Activated CD4-positive, alpha-beta memory T cell treated with anti-CD3 and anti-CD28 coated beads for 36 hours (primary cell): ENCODE measurements at places on chromosomes 2 and 18. TPM values are rescaled to one million over a fixed set of nuclear protein-coding genes. Genes with fewer than 3 reads are reported as not detected.

The CASP10 gene
- 15.9 TPM for total RNA-seq

The AKAIN1 gene
- not detected for total RNA-seq

The CNTNAP5 gene
- not detected for total RNA-seq

The CHST10 gene
- total RNA-seq: 3.6 TPM

The PCARE gene
- not detected for total RNA-seq

The FMNL2 gene
- 2.2 TPM for total RNA-seq

The VAMP5 gene
- total RNA-seq: 51.9 TPM

DNA sequence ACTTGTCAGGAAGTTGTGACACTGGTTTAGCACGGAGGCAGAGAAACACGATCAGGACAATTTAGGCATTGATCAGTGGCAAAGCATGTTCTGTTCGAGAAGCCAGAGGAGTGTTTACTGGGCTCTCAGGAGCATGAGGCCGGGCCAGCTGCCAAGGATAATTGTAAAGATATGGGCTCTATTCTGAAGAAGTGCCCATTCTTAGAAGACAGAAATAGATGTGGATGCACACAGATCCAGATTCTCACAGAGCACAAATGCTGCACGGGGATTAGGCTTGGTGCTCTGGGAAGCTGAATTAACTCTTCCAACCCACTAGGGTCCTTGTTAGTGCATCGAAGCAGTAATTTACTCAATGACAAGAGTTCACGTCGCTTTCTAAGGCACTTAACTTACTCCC is 16.2 kb downstream of the AFF3 start:
- H3K36me3 ChIP-seq: no peaks in the 10 kb centered on the region
- H3K27me3 ChIP-seq: peaks cover under 1% of the 10 kb centered on the region
- no peak overlapping the region for H3K4me3 ChIP-seq
- peaks cover 6% of the 10 kb centered on the region for H3K4me1 ChIP-seq
- H3K27ac ChIP-seq: no peak overlapping the region
- no peak for DNase-seq

DNA sequence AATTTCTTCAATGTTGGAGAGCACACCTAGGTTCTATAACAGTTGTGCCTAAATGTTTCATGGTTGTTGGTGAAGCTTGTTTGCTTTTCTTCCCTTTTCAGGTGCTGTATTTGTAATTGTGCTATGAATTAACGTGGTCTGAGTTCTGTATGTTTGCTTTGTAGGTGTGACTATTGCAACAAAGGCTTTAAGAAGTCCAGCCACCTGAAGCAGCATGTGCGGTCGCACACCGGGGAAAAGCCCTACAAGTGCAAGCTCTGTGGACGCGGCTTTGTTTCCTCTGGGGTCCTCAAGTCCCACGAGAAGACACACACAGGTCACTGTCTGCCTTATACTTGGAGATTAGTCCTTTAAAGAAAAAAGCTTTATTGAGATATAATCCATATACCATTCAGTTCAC is 91.2 kb downstream of the ZNF236 start:
- H3K36me3 ChIP-seq: peaks cover 45% of the 10 kb centered on the region
- DNase-seq: no peak
- H3K27me3 ChIP-seq: no peaks in the 10 kb centered on the region
- no peaks in the 10 kb centered on the region for H3K4me1 ChIP-seq

DNA sequence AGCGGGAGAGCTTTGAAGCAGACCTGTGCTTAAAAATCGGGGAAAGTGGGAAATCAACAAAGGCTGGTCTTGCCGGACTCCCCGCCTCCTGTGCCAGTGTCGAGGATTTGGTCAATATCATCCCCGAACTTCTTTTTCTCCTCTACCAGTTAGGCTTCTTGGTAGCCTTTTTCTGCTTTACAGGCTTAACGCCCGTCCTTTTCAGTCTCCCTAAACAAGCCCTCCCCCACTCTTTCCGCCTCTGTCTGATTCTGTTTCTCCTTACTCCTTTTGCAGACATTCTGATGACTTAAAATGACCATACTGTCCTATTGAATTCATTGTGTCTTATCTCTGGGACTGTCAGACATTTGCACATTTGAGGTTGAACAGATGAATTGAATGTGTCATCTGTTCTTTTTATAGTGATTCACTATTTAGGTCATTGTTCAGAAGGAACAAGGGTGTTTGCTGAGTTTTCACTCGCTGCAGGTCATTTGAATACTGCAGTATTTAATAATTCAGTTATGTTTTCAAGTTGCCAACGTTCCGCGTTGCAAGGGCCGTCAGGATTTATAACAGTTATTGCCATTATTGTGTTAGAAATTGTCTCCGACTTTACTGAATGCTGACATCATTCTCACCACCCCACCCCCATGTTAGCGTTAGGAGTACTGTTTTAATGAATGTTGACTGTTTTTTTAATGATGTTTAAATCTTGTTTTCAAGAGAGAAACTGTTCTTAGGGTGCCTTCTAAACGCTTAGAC is 1.1 kb downstream of the ITGAV start:
- H3K27ac ChIP-seq: peak overlapping the region; percentile 39
- DNase-seq: peak; percentile 29
- H3K27me3 ChIP-seq: no peaks in the 10 kb centered on the region
- no peaks in the 10 kb centered on the region for H3K36me3 ChIP-seq
- H3K4me1 ChIP-seq: peaks cover 37% of the 10 kb centered on the region
- H3K4me3 ChIP-seq: peak overlapping the region; percentile 76

GRCh38 chr2:73901143-73901542 is 8.3 kb downstream of the ACTG2 start:
- no peak overlapping the region for H3K4me3 ChIP-seq
- peaks cover 7% of the 10 kb centered on the region for H3K4me1 ChIP-seq
- DNase-seq: no peak
- H3K27ac ChIP-seq: no peak overlapping the region
- no peaks in the 10 kb centered on the region for H3K36me3 ChIP-seq

DNA sequence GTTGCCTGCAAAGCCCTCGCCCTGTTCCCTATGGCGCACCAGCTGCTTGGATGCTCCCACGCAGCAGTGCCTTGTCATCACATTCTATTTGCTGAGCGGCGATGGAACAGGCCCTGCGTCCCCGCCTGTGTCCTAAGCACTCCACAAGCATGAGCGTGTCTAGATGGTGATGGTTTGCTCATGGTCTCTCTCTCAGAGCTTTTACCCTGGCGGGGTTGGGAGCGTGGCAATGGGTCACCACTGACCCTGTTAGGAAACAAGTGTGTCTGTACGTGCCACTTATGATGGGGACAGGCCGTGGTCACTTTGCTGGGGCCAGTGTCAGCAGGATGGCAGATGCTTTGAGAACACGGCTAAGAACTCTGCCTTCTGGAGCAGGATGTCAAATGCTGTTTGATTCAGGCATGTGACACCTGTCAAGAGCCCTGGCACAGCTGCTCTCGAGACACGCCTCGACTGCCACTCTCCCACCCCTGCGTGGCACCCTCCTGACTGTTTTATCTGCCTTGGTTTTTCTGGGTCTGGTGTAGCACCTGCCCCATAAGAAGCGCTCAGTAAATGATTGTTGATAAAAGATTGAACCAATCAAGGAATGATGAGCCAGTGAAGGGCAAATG is 44.2 kb downstream of the RRM2 start:
- H3K36me3 ChIP-seq: peaks cover 9% of the 10 kb centered on the region
- H3K4me3 ChIP-seq: no peak overlapping the region
- H3K27me3 ChIP-seq: no peaks in the 10 kb centered on the region

DNA sequence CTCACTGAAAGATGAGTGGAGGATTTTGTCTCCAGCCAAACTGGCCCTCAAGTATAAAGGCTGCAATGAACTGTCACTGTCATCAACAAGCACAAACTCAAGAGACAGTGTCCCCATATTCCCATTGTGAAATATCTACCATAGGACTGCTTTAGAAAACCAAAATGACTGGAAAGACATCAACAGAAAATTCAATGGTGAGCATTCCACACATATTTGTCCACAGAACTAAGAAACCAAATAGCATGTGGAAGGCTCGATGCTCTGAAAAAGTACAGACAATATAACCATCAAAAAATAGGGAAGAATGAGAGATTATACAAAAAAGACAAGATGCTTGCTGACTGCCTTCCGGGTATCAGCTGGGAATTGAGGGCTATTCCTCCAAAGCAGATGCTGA is 37.6 kb downstream of the TGFBRAP1 start:
- H3K4me3 ChIP-seq: no peak overlapping the region
- peaks cover 1% of the 10 kb centered on the region for H3K4me1 ChIP-seq
- H3K27me3 ChIP-seq: no peaks in the 10 kb centered on the region

DNA sequence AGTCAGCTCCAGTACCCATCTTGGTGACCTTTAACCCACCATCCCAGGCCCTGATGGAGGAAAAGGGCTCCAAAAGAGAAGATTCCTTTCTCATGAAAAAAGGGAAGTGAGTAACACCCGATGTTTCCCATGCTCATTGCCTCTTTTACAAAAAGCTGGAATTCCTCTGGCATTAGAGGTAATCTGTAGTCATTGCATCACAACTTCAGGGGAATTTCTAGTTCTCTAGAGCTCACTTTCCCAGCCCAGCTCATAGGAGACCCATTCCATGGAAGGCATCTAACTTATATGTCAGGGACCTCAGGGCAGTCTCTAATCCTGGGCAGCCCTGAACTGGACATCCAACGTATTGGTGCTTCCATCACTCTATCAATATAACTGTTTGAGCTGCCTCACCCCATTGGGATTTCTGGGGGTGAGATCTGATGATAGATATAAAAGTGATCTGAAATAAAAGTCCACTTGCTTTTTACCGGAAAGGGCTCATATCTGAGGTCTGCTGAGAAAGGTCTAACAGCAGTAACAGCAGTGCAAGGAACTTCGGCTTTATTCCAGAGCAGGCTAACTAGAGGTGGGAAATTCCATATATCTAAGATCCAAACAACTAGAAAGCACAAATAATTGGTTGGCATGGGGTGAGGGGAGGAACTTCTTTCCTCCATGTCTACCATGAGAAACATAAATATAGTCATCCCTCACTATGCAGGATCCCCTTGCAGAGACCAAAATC is 106.1 kb downstream of the ETAA1 start:
- no peaks in the 10 kb centered on the region for H3K4me1 ChIP-seq
- H3K4me3 ChIP-seq: no peak overlapping the region

- H3K4me3 ChIP-seq: no peak overlapping the region
- H3K36me3 ChIP-seq: no peaks in the 10 kb centered on the region
- H3K27me3 ChIP-seq: peaks cover 3% of the 10 kb centered on the region
- no peaks in the 10 kb centered on the region for H3K4me1 ChIP-seq
Measured at GRCh38 chr2:128416806-128417205, 98.1 kb upstream of the HS6ST1 start.

DNA sequence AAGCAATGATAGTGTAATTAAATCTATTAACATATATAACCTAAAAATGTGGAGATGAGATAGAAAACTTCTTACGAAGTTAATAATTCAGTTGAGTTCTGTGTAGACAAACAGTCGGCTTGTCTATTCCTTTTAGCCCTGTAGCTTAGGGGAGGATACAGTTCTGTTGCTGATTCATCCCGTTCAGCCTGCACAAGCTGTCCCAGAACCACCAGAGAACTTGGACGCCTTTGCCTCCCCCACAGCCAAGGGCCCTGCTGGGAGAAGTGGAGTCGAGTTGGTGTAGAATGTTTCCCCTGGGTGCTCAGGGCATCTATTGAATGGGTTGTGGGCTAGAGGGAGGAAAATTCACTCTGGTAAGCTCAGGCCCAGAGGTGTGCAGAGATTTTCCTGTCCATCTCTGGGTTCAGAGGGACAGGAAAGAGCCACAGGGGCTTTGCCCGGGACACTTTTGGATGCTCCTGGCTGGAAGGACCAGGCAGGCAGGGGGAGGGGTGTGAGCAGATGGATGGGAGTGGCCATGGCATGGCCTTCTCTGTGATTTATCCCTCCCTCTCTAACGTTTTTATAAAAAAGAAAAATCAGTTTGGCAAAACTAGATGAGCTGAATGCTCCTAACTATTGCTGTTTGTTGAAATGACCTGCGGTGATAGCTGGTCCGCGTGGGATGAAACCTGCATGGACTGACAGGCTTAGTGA is 42.8 kb upstream of the GALR1 start:
- H3K27ac ChIP-seq: no peak overlapping the region
- no peaks in the 10 kb centered on the region for H3K27me3 ChIP-seq
- peaks cover 31% of the 10 kb centered on the region for H3K4me1 ChIP-seq
- H3K4me3 ChIP-seq: no peak overlapping the region
- H3K36me3 ChIP-seq: no peaks in the 10 kb centered on the region

- H3K4me3 ChIP-seq: no peak overlapping the region
- peaks cover 14% of the 10 kb centered on the region for H3K4me1 ChIP-seq
- no peak overlapping the region for H3K27ac ChIP-seq
- peaks cover 3% of the 10 kb centered on the region for H3K36me3 ChIP-seq
- no peak for DNase-seq
Measured at GRCh38 chr2:26399771-26400376, 1.8 kb upstream of the DRC1 start.

- peaks cover 6% of the 10 kb centered on the region for H3K27me3 ChIP-seq
- DNase-seq: no peak
- H3K4me1 ChIP-seq: peaks cover 3% of the 10 kb centered on the region
- no peak overlapping the region for H3K27ac ChIP-seq
- no peak overlapping the region for H3K4me3 ChIP-seq
- no peaks in the 10 kb centered on the region for H3K36me3 ChIP-seq
Measured at GRCh38 chr2:112832841-112833638, 3.5 kb downstream of the IL1B start.

DNA sequence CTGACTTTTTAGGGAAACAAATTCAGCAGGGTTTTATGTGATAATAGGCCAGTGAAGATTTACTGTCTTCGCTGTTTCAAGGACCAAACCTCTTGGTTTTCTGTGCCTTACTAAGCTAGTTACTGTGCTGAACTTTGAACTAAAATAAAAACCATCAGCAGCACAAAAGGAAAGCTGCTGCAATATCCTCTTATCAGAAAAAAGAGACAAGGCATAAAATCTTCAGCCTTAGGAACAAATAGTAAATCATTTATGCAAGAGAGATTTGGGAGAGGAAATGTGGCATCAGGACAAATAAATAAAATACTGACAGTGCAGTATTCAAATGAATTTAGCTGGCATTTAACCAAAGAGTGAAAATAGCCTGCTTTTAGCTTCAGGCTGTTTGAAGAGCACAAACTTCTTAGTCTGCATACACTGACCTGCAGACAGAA is 64.1 kb upstream of the EHBP1 start:
- DNase-seq: no peak
- peaks cover 4% of the 10 kb centered on the region for H3K27me3 ChIP-seq
- H3K4me1 ChIP-seq: no peaks in the 10 kb centered on the region
